ENCODE measurements at places on chromosomes 7 and 10.

- no peak for DNase-seq
These were observed 1.1 kb downstream of the TMEM196 start for GRCh38 chr7:19772306-19772705.

- no peak for DNase-seq
These were observed 33.9 kb downstream of the SPDYE17 start for GRCh38 chr7:76998285-76998589.

- DNase-seq, result no peak
These were observed 71.3 kb upstream of the VWC2 start for GRCh38 chr7:49702099-49702498.

DNA sequence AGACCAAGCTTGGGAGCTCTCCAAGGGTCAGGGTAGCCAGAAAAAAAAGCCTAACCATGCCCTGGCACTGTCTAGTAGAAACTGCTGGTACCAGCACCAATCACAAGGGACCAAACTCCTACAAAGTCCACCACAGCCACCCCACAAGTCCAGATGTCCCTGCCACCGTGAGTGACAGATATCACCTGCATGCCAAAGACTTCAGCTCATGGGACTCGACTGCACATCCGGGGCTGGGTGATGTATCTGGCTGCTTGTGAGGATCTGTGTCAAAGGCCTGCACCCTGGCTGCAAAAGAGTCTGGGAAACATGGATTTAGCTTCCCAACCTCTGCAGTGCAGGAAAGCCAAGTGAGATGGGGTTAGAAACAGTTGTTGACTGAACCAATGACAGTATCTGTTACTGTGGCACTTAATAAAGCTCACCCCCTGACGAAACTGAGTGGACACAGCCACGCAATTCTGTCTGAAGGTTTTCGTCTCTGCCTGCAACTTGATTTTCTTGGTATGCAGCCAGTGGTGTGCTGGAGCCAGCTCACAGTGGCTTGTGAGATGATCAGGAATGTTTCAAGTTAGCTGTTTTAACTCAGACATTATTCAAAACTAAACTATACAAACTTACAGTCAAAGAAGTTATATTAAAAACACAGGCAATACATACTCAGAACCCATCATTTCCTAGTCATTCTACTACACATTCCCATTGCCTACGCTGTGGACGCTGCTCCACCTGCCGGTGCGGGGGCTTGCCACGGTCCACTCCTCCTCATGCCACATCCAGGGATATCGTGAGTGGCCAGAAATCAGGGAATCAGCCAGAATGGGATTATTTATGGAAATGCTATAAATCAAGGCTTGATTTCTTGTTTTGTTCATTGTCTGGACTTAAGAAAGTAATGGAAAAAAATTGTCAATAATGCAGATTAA is 9.2 kb downstream of the ZNF488 start:
- peak; percentile 83 for DNase-seq

All from adipocyte (in vitro differentiated cells).